ENCODE measurements at places on chromosomes 4 and X.
A peak's percentile ranks its signal among the peaks of the same experiment; 100 is the strongest.

- no peak for DNase-seq
Observed at GRCh38 chr4:112516066-112516470, at the start of gene NEUROG2. Gene NEUROG2, minus strand, starts transcription at chr4:112516180. Its CDS starts 705 bp downstream, at chr4:112515475.

DNA sequence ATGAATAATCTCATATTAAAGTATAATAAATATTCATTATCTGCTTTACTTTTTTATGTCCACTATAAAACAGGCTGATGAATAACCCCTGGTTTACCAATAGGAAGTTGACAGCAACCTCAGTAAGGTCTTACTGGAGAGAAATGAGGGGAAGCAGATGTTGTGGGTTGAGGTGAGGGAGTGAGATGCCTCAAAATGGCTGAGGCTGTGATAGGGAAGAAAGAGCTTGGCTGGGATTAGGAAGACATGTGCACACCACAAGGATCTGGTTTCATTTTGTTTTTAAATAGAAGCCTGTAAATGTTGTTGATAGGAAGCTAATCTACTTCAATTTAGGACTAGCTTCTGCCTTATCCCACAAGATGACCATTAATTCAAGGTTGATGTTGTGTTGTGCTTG, 14.4 kb upstream of the CYBB start:
- DNase-seq, result no peak

GRCh38 chrX:12138361-12139313, at the start of gene FRMPD4:
Gene FRMPD4, plus strand, starts transcription at chrX:12138473. Its CDS starts 499 bp downstream, at chrX:12138972.
- DNase-seq, result peak; percentile 61

DNA sequence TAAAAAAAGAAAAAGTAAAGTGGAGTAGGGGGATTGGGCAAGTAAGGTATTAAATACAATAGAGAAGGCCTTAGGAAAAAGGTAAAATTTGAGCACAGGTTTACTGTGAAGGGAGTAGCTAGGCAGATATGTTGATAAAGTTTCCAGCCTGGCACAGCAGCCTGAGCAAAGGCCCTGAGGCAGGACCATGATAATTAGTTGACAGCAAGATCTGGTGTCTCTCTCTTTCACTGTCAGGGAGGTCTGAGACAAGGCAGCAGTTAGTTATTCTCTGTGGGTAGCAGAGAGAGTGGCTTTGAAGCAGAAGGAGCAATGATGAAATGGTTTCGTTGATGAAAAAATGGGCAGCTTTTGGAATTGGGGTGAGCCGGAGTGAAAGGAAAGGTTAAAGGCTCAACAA, 119.5 kb downstream of the KDR start:
- DNase-seq, result no peak

GRCh38 chr4:58749206-58749605, 1639.0 kb upstream of the IGFBP7 start:
- no peak for DNase-seq

- DNase-seq, result peak; percentile 25
Observed at GRCh38 chr4:74283614-74284013, 24.7 kb upstream of the EPGN start.

Data from cardiac muscle cell (in vitro differentiated cells and primary cell).